ENCODE measurements at places on chromosomes 4 and X.

GRCh38 chr4:151540728-151541388 is 131.9 kb downstream of the FHIP1A start:
- DNase-seq, result no peak

DNA sequence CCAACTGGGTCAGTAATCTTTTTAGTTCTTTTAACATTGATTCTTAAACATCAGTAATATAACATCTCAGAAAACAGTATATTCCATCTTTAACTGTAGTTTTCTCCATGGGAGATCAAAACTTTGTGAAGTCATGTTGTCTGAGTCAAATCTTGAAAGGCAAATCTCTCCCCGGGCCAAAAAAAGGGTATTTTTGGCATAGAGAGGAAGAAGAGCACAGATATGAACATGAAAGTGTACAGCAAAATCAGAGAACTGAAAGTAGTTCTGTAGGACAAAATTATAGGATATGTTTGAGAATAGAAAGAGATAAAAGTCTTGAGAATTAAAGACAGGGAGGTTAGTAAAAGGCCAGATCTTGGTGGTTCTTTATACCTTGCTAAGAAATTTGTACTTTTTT is 176.4 kb upstream of the GYPA start:
- DNase-seq, result no peak

GRCh38 chr4:110950731-110951130 is 327.9 kb upstream of the PITX2 start:
- no peak for DNase-seq

GRCh38 chrX:19097553-19098283 is 24.6 kb downstream of the ADGRG2 start:
- no peak for DNase-seq

DNA sequence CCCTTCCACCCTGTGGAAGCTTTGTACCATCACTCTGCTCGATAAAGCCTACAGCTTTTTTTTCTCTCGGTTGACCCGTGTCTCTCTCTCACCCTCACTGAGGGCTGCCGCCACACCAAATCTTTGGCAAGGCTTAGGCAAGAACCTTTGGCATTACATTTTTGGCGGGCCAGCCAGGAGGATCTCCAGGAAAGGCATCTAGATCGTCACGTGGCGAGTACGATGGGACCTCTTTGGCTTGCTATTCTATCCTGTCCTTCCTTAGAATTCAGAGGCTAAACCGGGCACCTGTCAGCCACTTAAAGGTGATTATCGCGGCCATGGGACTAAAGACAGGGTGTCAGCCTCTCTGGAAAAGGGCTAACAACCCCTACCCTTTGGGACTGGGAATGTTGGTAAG is 96.2 kb downstream of the UGT2B28 start:
- DNase-seq, result no peak

DNA sequence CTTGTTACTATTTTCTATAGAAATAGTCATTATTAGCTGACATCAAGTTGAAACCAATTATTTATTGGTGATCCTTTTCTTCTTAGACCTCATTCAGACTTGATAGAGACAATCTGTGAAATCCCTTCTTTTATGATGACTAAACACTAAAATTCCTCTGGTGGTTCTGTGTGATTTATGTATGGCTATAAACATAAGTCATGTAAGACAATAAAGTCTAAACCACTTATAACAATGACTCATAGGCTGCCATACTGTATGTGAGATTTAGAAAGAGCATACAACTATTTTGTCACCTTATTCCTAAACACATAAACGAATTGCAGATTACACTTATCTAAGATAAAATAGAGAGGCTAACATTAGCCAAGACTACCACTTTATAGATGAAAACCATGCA is 101.1 kb upstream of the PRR32 start:
- no peak for DNase-seq

DNA sequence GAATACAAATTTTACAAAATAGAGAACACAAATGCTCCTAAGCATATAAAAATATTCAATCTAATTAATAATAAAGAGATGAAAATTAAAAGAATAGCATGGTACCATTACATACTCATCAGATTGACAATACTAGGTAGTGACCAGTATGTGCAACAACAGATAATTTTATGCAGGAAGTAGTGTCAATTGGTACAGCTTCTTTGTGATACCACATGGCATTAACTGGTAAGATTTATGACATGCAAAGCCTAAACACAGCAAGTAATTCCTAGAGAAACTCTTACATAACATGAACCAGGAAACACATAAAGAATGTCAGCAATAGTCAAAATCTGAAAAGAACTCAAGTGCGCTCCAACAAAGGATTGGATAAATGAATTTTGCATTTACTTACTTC is 26.3 kb downstream of the CXCL2 start:
- DNase-seq, result no peak

- no peak for DNase-seq
Measured at GRCh38 chrX:49838374-49838773, 9.3 kb downstream of the PAGE4 start.

DNA sequence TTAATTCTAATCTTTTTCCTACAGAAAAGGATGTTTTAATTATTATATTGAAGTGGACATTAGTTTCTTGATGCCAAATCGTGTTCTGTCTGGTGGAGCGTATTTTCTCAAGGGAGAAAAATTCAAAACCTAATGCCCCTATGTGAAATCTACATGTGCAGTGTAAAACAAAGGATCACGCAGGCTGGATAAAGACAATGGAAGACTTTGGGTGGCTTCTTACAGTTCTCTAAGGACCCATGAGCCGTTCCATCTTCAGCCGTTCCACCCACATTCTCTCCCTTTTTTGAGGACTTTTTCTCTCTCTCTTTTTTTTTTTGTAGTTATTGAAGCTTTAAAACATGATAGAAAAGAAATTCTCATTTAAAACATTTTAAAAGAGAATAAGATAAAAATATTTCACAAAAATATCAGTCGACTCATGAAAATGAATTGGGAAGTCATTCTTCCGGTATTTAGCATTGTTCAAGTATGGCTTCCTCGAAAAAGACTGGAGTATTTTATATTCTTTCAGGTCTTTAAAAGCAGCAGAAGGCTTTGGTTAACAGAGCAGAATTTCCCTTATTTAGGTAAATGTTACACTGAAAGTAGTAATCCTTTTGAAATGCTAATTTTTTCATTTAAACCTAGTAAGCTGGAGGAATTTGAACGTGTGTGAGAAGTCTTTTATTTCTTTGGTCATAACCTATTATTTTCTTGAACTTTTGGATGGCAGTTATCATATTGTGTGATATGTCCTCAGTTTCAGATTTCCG is 11.0 kb downstream of the TENM3 start:
- no peak for DNase-seq

GRCh38 chrX:153955228-153955732 is 10.8 kb upstream of the RENBP start:
- no peak for DNase-seq

DNA sequence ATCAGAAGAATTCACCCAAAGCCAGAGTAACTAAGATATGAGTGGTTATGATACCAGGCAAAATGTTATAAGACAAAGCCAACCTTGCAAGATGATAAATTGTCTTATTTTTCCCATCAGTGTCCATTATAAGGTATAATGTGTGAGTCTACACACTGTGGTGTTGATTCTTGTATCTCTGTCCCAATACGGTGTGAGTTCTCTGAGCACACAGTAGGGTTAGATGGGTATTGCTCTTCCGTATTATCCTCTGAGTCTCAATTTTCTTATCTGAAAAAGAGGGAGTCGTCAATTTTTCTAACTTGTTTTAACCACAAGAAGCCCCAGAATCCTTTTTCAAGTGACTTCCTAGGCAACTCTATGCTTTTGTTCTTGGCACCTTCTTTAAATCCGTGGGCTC is 69.9 kb downstream of the HMGB2 start:
- DNase-seq, result no peak

DNA sequence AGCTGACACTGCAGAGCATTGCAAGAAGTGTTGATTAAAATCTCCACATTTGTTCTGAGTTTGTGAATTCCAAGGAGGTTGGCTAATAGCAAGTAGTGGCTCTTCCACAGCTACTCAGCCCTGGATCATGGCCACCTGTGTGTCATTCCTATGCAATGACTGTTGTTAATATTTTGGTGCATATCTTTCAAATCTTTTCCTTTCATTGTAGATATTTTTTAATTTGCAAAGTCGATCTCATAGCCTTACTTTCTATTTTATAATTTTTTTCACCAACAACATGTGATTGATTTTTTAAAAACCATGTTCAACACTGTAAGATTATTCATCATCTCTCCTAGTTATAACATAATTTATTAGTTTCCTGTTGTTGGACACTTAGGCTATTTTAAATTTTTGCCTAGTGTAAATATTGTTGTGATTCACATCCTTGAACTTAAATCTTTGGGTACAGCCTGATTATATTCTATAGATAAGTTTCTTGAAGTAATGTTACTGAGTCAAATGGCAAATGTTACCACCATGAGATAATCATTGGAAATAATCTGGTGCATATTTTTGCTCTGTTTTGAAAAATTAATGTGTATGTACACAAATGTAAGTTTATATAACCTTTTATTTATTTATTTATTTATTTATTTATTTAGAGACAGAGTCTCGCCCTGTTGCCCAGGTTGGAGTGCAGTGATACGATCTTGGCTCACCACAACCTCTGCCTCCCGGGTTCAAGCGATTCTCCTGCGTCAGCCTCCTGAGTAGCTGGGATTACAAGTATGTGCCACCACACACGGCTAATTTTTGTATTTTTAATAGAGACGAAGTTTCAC is 17.1 kb upstream of the ARHGAP10 start:
- no peak for DNase-seq

GRCh38 chr4:139593091-139593564 is 37.1 kb upstream of the SETD7 start:
- no peak for DNase-seq

GRCh38 chr4:181181331-181181730 is 1061.9 kb upstream of the TENM3 start:
- no peak for DNase-seq

DNA sequence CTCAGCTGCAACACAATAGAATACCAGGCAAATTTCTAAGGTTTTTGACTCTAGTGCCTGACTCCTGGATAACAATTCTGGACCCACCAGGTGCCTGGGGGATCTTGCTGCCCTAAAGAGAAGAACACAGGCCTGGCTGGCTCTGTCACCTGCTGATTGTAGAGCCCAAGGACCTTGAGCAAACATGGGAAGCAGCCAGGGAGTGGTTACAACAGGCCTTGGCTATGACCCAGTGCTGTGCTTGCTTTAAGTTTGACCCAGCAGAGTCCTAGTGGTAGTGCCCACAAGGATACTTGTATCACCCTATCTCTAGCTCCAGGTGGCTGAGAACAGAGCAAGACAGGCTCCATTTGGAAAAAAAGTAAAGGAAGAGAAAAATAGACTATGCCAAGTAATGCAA is 176.8 kb upstream of the DCAF12L2 start:
- no peak for DNase-seq

- DNase-seq, result no peak
Measured at GRCh38 chr4:6056976-6057766, 38.9 kb upstream of the C4orf50 start.

DNA sequence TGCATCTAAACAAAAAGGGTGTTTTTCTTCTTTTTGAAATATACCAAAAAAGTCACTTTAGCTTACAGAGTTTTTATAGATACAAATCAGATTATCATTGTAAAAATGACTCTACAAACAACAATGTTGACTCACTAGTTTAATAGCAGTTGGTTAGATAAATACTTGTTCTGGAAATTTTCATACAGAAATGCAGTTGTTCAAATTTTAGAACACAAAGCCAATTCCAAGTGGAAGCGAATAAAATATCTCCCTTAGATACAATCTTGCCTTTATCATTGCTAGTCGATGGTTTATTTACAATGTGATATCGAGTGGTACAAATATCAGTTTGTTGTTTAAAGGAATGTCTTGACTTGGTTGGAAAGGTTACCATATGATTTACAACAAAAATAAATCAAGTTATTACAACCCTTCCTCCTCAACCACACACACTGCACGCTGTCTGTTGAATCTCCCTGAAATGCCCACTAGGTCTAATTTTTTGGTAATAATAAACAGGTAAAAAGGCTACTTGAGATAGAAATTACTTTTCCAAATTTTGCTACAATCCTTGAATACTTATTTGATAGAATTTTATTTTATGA is 114.8 kb downstream of the CDS1 start:
- no peak for DNase-seq
